Inflammatory macrophage treated with lipopolysaccharide for 1 hour (primary cell): ENCODE measurements at places on chromosomes 12 and 14.
A peak's percentile ranks its signal among the peaks of the same experiment; 100 is the strongest.

DNA sequence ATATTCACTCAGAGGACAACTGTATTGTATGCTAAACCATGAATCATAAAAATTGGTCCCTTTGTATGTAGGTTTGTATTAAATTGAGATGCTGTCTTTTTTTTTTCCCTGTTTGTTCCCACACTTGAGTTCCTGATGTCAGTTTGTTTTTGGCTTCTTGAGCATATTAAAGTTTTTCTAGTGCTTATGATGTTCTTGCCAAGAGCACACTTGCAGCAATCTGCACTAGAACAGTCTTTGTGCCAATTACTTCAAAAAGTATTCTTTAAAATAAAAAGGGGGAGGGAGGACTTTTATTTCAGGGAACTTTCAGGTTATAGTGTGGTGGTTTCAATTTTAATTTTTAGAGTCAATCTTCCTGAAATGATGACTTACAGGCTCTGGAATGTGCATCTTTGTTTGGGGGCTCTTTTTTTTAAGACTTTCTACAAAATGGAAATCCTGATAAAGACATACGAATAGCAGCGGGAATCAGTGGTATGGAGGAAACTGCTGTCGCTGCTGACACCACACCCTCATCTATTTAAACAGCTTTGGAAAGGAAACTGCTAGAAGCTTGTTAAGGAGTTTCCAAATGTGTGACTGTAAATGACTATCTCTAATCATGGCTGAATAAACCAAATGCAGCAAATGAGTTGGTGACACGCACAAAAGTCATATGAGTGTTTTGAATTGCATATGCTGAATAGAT, 188.6 kb downstream of the EGLN3 start:
- no peak for DNase-seq

- no peak for DNase-seq
Observed at GRCh38 chr14:30142216-30142615, 214.6 kb upstream of the PRKD1 start.

DNA sequence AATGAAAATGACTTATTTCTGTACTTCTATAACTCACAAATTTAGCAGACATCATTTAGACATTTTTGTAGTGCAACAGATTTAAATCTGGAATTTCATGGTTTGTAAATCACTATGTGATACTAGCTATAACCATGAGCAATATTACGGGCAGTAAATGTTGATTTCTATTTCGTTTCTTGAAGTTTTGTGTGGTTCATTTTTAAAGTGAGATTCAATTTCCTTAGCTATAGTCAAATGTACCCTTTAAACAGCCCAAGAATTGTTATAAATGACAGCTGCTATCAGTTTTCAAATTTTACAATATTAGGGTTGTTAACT, 30.2 kb downstream of the NUDT4 start:
- no peak for DNase-seq

DNA sequence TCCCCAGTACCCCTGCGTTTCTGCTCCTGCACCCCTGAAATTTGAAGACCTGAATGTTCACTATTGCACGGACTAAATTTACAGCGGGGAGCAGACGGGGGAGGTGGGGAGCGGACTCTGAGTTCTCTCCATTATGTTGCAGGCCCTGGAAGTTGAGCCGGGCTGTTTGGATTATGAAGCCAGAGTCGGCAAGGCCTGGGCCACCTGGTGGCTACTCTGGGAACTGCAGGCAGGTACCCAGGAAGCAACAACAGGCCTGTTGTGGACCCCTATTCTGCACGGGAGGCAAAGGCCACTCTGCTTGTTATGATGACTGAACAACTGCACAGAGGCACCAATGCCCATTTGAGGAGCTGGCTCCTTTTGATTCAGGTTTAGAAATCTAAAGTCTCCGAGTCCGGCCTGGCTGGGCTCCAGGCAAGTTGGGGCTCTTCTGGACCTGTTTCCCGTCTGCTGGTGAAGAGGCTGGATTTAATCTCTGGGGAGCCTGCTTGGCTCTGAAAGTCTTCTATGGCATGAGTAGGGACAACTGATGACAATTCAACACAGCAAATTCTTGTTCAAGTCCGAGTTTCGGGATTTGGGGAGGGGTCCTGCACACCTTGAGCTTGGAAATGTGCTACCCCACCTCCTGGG, 34.1 kb upstream of the FAM181A start:
- no peak for DNase-seq

- no peak for DNase-seq
Observed at GRCh38 chr14:39451811-39452210, 19.6 kb upstream of the FBXO33 start.

DNA sequence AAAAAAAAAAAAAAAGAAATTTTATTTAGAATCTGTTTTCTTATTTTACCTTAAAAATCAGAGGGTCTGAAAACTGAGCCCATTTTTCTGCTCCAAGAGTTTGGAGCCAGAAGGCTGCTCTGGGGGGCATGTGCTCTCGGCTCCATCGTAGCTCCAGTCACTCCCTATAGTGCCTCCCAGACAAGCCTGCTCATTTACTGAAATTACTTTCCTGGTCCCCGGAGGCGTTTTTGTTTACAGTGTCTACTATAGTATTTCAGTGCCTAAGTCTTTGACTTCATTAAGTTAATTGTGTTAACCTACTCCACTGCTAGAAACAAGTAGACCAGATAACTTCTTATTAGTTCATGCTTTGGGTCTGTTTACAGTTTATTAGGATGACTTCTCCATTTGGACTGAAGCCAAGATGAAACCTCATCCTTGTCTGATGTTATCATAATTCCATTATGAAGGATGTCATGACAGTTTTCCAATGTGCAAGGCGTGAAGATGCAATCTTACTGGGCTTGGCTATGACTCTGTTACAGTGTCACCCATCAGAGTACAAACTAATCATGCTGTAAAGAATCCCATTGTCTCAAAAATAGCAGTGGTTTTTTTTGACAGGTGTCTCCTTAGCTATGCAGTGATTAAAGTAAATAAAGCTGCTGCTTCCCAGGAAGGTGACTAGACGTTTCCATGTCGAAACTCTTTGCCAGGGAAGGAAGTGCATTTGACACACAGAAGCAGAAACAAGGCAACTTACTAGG, 182.3 kb downstream of the TMEM132C start:
- DNase-seq: no peak

DNA sequence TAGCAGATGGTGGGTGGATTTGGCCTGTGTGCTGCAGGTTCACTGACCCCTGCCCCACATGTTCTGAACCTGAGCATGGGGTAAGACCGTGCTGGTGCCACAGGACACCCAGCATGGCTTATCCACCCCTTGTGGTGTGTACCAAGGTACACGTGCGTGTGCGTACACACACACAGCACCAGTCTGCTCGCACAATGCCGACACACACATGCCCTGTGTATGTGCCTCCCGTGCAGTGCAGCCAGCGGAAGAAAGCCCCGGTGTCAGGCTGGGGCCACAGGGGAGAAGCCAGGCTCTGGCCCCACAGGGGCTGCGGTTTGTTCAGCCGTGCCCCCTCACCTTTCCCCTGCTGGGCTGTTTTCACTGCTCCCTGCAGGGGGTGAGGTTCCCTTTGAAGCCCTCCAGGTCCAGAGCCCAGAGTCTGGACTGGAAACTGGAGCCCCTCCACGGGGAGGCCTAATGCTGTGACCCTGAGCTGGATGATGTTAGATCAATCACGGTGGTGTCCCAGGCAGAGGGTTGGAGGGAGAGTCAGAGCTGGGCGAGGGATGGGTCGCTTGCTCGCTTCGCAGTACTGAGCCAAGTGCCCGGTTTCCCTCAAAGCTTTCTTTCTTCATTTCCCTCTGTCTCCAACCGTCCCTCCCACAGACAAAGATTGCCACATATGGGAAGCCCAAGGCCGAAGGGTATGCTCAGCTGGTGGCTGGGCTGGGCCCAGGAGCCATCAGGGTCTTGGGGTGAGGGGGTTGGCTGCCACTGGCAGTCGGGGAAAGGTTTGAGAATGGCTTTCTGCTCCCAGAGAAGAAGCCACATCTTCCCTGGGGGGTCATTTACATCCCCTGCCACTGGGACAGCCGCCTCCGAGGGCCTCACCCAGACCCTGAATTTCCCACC, 6.2 kb downstream of the DTX1 start:
- DNase-seq: peak; percentile 58

GRCh38 chr14:64544607-64545312, 4.2 kb downstream of the HSPA2 start:
- no peak for DNase-seq

DNA sequence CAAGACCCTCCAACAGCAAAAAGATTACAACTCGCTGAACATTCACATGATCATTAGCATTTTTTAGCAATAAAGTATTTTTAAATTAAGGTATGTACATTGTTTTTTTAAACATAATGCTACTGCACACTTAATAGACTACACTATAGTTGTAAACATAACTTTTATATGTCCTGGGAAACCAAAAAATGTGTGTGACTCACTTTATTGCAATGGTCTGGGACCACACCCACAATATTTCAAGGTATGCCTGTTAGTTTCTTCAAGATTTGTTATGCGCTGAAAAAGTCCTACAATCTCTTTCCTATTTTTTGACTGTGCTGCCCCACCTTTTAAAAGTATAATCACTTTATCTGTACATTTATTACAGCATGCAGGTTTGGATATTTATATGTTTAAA, 30.4 kb upstream of the PCNX4 start:
- DNase-seq: no peak

DNA sequence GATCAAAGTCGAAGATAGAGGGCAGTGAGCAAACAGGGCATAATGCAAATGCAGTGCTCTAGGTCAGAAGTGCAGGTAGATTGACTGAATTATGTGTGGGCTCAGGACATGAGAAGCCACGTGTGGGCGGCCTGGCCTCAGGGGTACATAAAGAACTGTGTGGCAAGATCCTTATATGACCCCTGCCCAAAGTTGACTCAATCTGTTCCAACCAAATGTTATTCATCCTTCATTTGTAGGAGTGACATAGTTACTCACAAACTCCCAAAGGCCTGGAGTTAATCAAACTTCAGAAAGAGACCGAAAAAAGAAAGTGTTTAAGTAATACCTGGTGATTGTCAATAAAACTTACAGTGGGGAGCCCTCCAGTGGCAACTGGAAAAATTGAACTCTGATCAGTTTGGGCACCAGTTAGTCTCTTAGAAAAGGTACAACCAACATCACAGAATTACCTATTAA, 150.4 kb upstream of the FAR2 start:
- DNase-seq: no peak

- peak; percentile 92 for DNase-seq
Observed at GRCh38 chr14:95255487-95255886, 64.2 kb downstream of the CLMN start.

GRCh38 chr14:97382616-97383226, 585.5 kb downstream of the VRK1 start:
- DNase-seq: no peak

DNA sequence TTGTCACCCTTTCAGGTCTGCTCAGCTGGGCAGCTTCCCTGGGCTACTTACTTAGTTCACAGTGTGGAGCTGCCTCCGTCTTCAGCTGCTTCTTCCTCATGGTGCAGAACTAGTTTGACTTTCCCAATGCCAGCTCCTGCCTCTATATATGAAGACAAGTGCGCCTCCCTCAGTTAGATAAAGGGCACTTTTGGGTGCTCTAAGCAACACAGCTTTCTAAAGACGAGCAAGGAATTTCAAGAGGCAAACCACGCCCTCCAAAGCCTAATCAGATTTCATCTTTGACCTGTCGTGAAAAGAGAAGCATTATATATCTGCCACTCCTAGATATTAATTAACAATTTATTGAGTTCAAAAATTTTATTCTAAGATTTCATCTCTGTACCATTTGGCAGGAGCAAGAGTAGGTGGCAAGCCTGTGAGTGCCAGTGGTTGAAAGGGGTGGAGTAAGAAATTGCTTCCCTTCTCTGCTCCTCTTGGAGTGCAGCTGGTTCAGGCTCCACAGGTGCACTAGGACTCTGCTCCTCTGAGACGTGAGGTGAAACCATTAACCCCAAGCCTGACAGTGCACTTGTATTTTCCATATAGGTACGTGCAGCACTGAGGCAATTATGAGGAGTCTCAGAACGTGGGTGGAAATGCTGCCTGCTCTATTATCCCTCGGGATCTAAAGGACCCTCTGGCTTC, 2.1 kb upstream of the SLC11A2 start:
- DNase-seq: peak; percentile 77

DNA sequence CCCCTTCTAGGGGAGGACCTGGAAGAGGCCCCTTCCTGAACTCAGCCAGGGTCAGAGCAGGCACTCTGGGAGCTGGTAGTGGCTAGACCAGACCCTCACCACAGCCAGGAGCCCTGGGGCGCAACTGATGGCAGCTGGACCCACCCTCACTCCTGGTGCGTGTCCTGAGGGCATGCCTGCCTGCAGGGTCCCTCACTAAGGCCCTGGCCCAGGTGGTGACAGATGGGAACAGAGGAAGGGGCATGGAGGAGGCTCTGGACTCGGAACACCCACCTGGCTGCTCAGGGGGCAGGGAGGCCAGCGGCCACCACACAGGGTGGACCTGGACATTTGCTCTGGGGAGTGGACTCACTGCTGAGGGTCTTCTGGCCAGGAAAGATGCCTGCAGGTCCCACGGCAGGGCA, 342.2 kb upstream of the SFSWAP start:
- no peak for DNase-seq

DNA sequence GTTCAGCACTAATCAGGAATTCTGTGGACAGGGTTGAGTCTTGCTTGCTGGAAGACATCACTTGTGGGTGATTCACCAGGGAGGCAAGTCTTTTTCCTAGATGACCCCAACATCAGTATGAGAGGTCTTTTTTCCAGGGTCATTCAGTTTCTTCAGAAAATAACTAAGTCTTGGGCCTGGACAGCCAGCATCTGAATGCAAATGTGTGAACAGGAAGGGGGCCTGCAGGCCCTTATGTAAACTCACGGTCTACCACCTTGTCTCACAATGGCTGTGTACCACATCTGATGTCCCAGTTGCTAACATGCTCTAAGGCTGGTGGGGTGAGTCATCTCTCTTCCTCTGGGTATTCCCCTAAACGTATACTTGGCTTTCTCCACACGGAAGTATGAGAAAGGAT, 79.2 kb downstream of the HECTD4 start:
- DNase-seq: peak; percentile 25

- no peak for DNase-seq
Observed at GRCh38 chr12:56241424-56242303, 11.8 kb downstream of the SLC39A5 start.

DNA sequence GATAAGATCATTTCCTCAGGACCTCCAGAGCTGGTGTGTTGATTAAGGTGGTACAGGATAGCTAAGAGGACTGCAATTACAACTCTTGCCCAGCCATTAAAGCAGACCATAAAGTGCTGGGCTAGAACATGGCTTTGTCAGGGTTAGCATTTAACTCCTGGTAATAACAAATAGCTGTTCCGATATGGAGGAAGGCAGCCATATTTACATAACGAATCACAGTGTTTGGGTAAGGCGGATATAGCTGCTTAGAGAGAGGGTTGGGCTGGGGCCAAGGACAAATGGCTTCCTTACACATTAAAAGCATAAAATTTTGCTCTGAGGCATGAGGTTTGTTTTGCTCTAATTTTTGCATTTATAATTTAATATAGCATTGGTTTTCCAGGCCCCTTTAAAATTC, 297.7 kb upstream of the DDHD1 start:
- DNase-seq: no peak
